ENCODE measurements at places on chromosomes 4 and X. TPM values are rescaled to one million over a fixed set of nuclear protein-coding genes. Genes with fewer than 3 reads are reported as not detected.

- DNase-seq = no peak
These were observed 219.8 kb downstream of the ZNF674 start for GRCh38 chrX:46325312-46325877.

- no peak for DNase-seq
These were observed 18.5 kb upstream of the WWC2 start for GRCh38 chr4:183080372-183081115.

GRCh38 chrX:3743801-3744439 is 30.5 kb upstream of the PRKX start:
- no peak for DNase-seq

GRCh38 chr4:3720466-3720865 is 45.7 kb upstream of the ADRA2C start:
- no peak for DNase-seq

DNA sequence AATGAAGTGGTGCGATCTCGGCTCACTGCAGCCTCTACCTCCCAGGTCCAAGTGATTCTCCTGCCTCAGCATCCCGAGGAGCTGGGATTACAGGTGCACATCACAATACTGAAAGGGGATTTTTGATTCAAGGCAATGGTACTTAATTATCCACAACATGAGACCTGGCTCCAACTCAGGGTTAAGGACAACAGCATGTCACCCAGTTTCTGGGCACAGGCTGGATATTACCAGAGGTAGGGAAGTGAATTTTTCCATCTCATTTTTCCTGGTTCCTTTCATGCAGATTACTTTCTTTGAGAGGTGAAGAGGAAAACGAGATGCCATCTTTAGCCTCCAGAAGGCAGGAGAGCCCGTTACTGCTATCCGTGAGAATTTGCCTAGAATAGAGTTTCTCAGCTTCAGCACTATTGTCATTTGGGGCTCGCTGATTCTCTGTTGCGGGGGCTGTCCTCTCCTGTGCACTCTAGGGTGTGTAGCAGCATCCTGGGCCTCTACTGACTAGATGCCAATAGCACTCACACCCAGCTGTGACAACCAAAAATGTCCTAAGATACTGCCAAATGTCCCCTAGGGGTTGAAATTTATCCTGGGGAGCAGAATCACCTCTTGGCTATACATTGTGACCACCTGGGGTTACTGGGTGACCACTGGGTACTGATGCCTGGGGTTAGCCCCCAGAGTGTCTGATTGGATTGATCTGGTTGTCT is 121.8 kb upstream of the NDP start:
- DNase-seq = no peak

DNA sequence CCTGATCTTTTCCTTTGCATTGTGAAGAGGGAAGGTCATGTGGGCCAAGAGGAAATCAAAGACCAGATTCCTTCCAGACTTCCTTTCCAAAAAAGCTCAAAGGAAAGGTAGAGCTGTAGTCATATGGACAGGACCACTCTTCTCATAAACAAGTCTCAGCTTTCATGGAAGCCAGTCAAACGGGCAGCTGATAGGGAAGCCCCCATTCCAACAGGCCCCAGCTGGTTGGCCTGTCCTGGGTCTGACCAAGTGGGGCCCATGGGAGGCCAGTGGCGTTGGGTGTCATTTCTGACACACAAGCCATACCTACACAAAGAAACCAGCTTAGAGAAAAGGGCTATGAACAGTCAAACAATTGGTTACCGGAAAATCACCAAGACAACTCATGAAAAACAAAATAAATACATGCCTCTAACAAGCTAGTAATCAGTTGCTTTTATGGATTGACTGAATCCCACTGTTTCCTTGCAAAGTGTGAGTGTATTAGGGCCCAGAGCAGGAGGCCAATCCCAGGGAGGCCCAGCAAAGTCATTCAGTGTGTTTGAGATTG is 149.6 kb upstream of the MAMLD1 start:
- peak; percentile 49 for DNase-seq

ERCC6L gene
- total RNA-seq = not detected

SERTM2 gene
- total RNA-seq = not detected

Measured in mesenteric fat pad (tissue), 1 donor.